ENCODE measurements at places on chromosomes 16 and 17. TPM values are rescaled to one million over a fixed set of nuclear protein-coding genes. Genes with fewer than 3 reads are reported as not detected.
A peak's percentile ranks its signal among the peaks of the same experiment; 100 is the strongest.

GRCh38 chr17:83196973-83197880 lies 117.8 kb downstream of the METRNL start:
- DNase-seq = no peak
- H3K4me3 ChIP-seq = no peak overlapping the region
- H3K27ac ChIP-seq = no peak overlapping the region
- H3K36me3 ChIP-seq = no peaks in the 10 kb centered on the region

Gene G6PC1
- total RNA-seq = not detected

GRCh38 chr16:52546291-52547003 lies 496 bp downstream of the TOX3 start:
- no peak overlapping the region for H3K27ac ChIP-seq
- H3K27me3 ChIP-seq = peaks cover 90% of the 10 kb centered on the region
- H3K36me3 ChIP-seq = no peaks in the 10 kb centered on the region
- peaks cover 15% of the 10 kb centered on the region for H3K4me1 ChIP-seq
- DNase-seq = peak; percentile 42

- peak overlapping the region; percentile 89 for H3K27ac ChIP-seq
- H3K4me1 ChIP-seq = peaks cover 31% of the 10 kb centered on the region
- H3K4me3 ChIP-seq = no peak overlapping the region
- peaks cover 3% of the 10 kb centered on the region for H3K36me3 ChIP-seq
- H3K27me3 ChIP-seq = no peaks in the 10 kb centered on the region
Measured at GRCh38 chr17:17812211-17813054, 24.4 kb downstream of the SREBF1 start.

DNA sequence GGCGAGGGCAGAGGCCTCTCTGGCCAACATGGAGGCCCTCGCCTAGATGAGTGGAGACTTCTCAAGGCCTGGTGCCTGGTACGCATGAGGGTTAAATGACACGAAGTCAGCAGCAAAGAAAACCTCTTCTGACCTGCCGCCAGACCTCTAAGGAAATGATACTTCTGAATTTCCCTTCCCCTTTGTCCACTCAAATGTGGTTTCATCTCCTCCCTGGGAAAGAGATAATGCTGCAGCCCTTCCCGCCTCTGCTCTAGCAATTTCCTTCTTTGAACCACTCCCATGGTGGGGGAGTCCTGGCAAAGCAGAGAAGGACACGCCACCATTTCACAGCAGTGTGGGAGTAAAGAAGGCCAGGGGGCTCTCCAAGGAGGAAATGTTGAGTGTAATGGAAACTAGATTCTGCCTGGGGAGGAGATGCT lies 65.7 kb upstream of the BCAR1 start:
- DNase-seq = no peak
- peaks cover 18% of the 10 kb centered on the region for H3K36me3 ChIP-seq
- H3K27ac ChIP-seq = peak overlapping the region; percentile 80

DNA sequence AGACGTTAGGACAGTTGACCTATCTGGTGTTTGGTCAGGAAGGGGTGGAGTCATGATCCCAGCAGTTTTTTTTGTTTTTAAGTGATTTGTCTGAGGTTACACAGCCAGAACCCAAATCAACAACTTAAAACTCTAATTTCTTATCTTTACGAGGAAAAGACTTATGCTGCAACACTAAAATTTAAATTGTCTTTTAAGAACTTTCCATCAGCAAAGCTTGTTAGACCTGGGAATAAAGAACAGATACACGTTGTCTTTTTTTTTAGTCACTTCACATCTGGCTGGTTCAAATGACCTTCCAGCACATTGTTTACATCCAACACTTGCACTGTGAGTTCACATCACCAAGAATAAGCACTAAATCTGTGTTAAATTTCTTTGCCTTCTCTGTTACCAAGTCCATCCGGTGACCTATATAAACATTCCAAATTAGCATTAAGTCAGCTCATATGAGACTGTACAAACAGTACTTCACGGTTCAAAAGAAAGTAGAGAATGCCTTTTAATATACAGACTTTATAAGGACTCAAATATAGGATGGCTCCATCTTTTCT lies 115.0 kb downstream of the HS3ST2 start:
- H3K4me3 ChIP-seq = no peak overlapping the region
- H3K27me3 ChIP-seq = peaks cover 48% of the 10 kb centered on the region
- H3K4me1 ChIP-seq = peaks cover 4% of the 10 kb centered on the region

DNA sequence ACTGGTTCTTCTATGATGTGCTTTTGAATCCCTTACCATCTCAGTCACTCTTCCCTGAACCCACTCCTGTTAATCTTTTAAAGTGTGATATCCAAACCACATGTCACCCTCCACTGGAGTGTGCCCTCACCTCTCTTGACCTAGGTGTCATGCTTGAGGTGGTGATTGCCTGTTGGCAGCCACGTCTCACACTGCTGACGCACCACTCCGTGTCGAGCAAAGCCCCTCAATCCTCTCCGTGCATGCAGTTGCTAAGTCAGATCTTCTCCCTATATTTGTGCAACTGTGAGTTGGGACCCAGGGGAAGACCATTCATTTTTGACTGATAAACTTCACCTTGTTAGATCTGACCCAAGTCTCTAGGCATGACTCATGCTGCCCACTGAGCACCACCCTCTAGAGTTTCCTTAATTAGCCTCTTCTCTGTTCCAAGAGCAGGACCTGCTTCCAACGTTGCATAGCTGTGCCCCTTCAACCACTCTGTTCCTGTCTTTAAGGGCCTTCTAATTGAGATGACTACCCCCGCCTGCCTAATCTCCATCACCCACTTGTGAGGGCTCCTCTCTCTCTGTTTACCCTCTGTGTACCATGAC lies 2.7 kb downstream of the MYH13 start:
- H3K36me3 ChIP-seq = no peaks in the 10 kb centered on the region
- no peak for DNase-seq
- no peak overlapping the region for H3K27ac ChIP-seq
- no peak overlapping the region for H3K4me3 ChIP-seq
- peaks cover 34% of the 10 kb centered on the region for H3K27me3 ChIP-seq
- no peaks in the 10 kb centered on the region for H3K4me1 ChIP-seq

Gene TSNAXIP1
- 4.4 TPM for total RNA-seq

Gene ACSM2A
- not detected for total RNA-seq

- DNase-seq = peak; percentile 73
- peaks cover 53% of the 10 kb centered on the region for H3K4me1 ChIP-seq
- H3K4me3 ChIP-seq = peak overlapping the region; percentile 2
- H3K27me3 ChIP-seq = no peaks in the 10 kb centered on the region
- no peaks in the 10 kb centered on the region for H3K36me3 ChIP-seq
Measured at GRCh38 chr17:73343168-73343634, 31.4 kb upstream of the CDC42EP4 start.

Gene TVP23A
- total RNA-seq = 9.8 TPM

GRCh38 chr17:9932491-9932890 lies 27.4 kb upstream of the RCVRN start:
- no peak for DNase-seq
- no peak overlapping the region for H3K27ac ChIP-seq
- H3K4me3 ChIP-seq = no peak overlapping the region
- peaks cover 7% of the 10 kb centered on the region for H3K36me3 ChIP-seq

DNA sequence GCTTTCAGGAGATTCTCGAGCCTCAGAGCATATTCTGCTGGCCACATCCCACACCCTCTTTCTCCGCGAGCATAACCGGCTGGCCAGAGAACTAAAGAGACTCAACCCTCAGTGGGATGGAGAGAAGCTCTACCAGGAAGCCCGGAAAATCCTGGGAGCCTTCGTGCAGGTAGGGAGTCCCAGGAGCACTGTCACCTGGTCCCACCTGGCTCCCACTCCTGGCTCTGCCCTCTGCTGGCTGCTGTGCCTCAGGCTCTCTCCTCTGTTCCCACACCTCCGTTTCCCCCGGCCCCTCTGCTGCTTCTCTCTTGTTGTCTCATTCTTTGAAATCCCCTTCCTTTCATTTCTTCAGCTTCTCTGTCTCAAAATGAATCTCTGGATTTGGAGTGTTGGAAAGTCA lies 16.4 kb downstream of the LPO start:
- peaks cover 85% of the 10 kb centered on the region for H3K27me3 ChIP-seq
- no peak for DNase-seq
- H3K4me3 ChIP-seq = no peak overlapping the region
- no peaks in the 10 kb centered on the region for H3K36me3 ChIP-seq

Gene FGF11
- 26.8 TPM for total RNA-seq

DNA sequence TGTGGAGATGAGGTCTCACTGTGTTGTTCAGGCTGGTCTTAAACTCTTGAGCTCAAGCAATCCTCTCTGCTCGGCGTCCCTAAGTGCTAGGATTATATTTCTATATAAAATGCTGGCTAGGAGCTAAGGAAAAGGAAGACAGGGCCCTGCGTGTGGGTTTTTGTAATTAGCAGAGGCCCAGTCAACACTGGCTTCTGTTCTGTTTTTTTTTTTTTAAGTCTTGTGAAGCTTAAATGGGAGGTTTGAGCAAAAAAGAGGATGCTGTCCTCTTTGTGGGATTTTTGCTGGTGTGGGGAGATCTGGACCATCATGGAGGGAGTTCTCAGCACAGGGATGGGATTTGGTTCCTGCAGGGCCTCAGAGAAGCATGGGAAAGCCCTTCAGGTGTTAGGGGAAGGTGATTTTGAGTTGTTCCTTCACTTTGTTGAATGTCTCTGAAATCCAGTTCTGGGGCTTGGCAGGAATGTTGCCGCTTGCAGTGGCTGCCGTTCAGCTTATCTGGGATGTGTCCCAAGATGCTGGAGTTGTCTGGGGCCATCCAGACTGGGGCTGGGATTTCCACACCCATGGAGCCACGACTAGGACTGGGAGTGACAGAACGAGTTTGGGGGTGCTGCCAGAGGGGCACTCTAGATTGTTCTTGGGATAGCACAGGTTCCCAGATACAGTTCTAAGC lies 4.2 kb downstream of the PYCARD start:
- peaks cover 29% of the 10 kb centered on the region for H3K36me3 ChIP-seq
- H3K4me1 ChIP-seq = peaks cover 13% of the 10 kb centered on the region
- H3K27me3 ChIP-seq = peaks cover 21% of the 10 kb centered on the region

GRCh38 chr17:58383892-58384462 lies 32.0 kb upstream of the SUPT4H1 start:
- H3K4me1 ChIP-seq = peaks cover 75% of the 10 kb centered on the region
- no peaks in the 10 kb centered on the region for H3K27me3 ChIP-seq
- DNase-seq = no peak

Gene UBN1
- total RNA-seq = 40.5 TPM

GRCh38 chr17:80070375-80071115 lies 30.8 kb upstream of the GAA start:
- no peak overlapping the region for H3K4me3 ChIP-seq
- H3K27ac ChIP-seq = no peak overlapping the region
- DNase-seq = no peak
- H3K4me1 ChIP-seq = peaks cover 20% of the 10 kb centered on the region
- H3K36me3 ChIP-seq = peaks cover 4% of the 10 kb centered on the region
- no peaks in the 10 kb centered on the region for H3K27me3 ChIP-seq

GRCh38 chr17:48814504-48814903 lies 2.5 kb downstream of the TTLL6 start:
- no peaks in the 10 kb centered on the region for H3K36me3 ChIP-seq
- DNase-seq = no peak
- H3K27ac ChIP-seq = no peak overlapping the region
- H3K4me1 ChIP-seq = peaks cover 7% of the 10 kb centered on the region
- H3K4me3 ChIP-seq = no peak overlapping the region

DNA sequence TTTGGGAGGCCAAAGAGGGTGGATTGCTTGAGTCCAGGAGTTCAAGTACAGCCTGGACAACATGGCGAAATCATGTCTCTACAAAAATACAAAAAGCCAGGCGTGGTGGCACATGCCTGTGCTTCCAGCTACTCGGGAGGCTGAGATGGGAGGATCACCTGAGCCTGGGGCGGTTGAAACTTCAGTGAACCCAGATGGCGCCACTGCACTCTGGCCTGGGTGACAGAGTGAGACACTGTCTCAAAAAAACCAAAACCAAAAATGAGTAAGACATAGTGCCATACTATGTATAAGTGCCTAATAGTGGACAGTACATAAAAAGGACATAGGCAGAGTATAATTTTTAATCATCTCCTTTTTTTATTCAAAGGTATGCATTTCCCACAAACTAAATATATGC lies 4.0 kb downstream of the CTC1 start:
- DNase-seq = no peak
- H3K36me3 ChIP-seq = peaks cover 6% of the 10 kb centered on the region
- peaks cover 6% of the 10 kb centered on the region for H3K4me1 ChIP-seq

Gene ERBB2
- 142 TPM for total RNA-seq

Gene CTRB2
- not detected for total RNA-seq

Gene TEKT1
- total RNA-seq = not detected

DNA sequence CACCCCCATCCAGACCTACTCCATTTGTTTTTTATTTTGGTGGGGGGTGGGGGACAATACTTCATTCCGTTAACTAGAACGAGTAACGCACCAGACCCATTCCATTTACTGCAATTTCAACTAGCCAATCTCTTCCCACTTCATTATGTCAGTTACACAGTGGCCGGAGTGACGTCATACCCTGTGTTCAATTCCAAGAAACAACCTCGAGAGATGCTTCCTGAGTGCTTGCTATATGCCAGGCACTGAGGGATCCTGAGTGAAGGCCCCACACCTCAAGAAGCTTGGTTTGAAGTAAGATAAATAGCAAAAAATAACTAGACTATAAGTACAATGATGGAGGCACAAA lies 9.1 kb upstream of the SIAH1 start:
- no peaks in the 10 kb centered on the region for H3K27me3 ChIP-seq
- H3K36me3 ChIP-seq = no peaks in the 10 kb centered on the region
- peak overlapping the region; percentile 7 for H3K27ac ChIP-seq
- no peak for DNase-seq
- H3K4me1 ChIP-seq = peaks cover 11% of the 10 kb centered on the region
- no peak overlapping the region for H3K4me3 ChIP-seq

GRCh38 chr16:17951378-17951777 lies 385.2 kb downstream of the NPIPA8 start:
- no peaks in the 10 kb centered on the region for H3K27me3 ChIP-seq
- no peak overlapping the region for H3K4me3 ChIP-seq
- H3K4me1 ChIP-seq = peaks cover 26% of the 10 kb centered on the region
- no peak for DNase-seq

Gene OTOA
- 0.25 TPM for total RNA-seq

- peak overlapping the region; percentile 71 for H3K4me3 ChIP-seq
- DNase-seq = no peak
- no peaks in the 10 kb centered on the region for H3K36me3 ChIP-seq
- H3K4me1 ChIP-seq = peaks cover 17% of the 10 kb centered on the region
Measured at GRCh38 chr16:89827383-89828198, 684 bp upstream of the SPIRE2 start.

Gene SMARCD2
- total RNA-seq = 70.1 TPM

Gene CD300LF
- total RNA-seq = not detected

Gene KRTAP3-3
- total RNA-seq = not detected

GRCh38 chr17:9902120-9902519 lies 3.0 kb downstream of the RCVRN start:
- H3K4me1 ChIP-seq = peaks cover 15% of the 10 kb centered on the region
- H3K27ac ChIP-seq = no peak overlapping the region
- no peaks in the 10 kb centered on the region for H3K36me3 ChIP-seq
- no peak overlapping the region for H3K4me3 ChIP-seq
- H3K27me3 ChIP-seq = peaks cover 1% of the 10 kb centered on the region

GRCh38 chr17:73592079-73592415 lies 52.2 kb downstream of the SDK2 start:
- H3K4me3 ChIP-seq = no peak overlapping the region
- H3K27me3 ChIP-seq = peaks cover 4% of the 10 kb centered on the region
- H3K27ac ChIP-seq = no peak overlapping the region
- no peaks in the 10 kb centered on the region for H3K36me3 ChIP-seq

Gene KRT9
- total RNA-seq = not detected

GRCh38 chr17:73738751-73739575 lies 94.7 kb upstream of the SDK2 start:
- no peak for DNase-seq
- H3K4me3 ChIP-seq = no peak overlapping the region
- H3K4me1 ChIP-seq = peaks cover 17% of the 10 kb centered on the region
- H3K36me3 ChIP-seq = no peaks in the 10 kb centered on the region

Data from mesothelial cell of epicardium (in vitro differentiated cells).